ENCODE measurements at places on chromosomes 11 and 22.

DNA sequence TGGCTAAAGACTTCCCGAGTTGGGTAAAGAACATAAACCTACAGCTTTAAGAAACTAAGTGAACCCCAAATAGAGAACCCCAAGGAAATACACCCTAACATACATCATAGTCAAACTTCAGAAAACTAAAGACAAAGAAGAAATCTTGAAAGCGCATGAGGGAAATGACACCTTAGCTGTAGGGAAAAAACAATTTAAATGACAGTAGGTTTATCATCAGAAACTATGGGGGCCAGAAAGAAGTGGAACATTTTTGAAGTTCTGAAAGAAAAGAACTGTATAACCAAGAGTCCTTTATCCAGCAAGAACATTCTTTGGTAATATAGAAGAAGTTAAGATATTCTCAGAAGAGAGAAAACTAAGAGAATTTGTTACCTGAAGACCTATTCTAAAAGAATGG is 15.5 kb upstream of the OR2AT4 start:
- no peak for DNase-seq

DNA sequence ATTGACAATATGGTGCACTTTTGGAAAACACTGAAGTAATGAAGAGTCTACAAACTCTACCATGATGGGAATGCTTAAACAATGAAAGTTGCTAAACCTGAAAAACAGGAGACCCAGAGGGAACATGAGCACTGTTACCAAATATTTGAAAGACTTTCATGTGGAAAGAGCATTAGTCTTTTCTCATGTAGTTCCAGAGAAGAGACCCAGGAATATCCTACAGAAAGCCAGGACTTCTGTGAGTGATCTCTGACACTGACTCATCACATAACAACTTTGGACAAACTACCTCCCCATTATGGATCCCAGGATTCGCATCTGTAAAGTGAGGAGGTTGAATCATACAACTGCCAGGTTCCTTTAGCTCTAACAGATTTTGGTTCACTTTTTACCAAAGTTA is 62.2 kb downstream of the FAM181B start:
- DNase-seq, result no peak

- DNase-seq, result no peak
These were observed 3.6 kb downstream of the PATZ1 start for GRCh38 chr22:31342389-31343140.

DNA sequence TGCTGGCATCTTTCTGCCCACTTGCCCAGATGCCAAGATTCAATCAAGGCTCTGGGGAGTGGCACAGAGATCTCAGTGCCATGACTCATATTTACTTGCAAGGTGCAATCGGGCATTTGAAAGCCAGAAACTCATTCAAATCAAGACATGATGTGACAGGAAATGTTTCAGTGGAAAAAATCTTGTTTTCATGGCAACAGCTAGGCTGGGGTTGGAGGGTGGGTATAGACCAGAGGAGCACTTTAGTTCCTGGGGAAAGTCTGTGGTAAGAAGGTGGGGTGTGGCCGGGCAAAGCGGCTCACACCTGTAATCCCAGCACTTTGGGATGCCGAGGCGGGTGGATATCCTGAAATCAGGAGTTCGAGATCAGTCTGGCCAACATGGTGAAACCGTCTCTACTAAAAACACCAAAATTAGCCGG is 1.2 kb downstream of the MAJIN start:
- no peak for DNase-seq

GRCh38 chr11:35794850-35795249 is 132.3 kb downstream of the TRIM44 start:
- DNase-seq, result no peak

DNA sequence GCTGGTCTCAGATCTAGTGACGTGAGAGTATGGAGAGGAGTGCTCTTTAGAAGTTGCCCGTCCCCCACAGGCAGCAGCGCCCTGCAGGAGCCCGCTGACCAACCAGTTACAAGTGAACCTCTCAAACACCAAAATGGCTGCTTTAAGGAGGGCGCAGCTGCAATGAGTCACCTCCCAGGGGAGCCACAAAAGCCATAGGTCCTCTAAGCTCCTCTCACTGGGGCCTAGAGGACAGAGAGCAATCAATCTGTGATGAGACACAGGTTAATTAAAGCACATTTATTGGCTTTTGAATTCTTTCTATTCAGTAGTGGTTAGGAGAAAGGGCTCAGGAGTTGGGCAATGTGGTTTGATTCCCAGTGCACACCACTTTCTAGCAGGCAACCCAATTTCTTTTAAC is 15.5 kb upstream of the RAPSN start:
- DNase-seq, result no peak

GRCh38 chr22:24125941-24126340 is 55.3 kb upstream of the SUSD2 start:
- no peak for DNase-seq

DNA sequence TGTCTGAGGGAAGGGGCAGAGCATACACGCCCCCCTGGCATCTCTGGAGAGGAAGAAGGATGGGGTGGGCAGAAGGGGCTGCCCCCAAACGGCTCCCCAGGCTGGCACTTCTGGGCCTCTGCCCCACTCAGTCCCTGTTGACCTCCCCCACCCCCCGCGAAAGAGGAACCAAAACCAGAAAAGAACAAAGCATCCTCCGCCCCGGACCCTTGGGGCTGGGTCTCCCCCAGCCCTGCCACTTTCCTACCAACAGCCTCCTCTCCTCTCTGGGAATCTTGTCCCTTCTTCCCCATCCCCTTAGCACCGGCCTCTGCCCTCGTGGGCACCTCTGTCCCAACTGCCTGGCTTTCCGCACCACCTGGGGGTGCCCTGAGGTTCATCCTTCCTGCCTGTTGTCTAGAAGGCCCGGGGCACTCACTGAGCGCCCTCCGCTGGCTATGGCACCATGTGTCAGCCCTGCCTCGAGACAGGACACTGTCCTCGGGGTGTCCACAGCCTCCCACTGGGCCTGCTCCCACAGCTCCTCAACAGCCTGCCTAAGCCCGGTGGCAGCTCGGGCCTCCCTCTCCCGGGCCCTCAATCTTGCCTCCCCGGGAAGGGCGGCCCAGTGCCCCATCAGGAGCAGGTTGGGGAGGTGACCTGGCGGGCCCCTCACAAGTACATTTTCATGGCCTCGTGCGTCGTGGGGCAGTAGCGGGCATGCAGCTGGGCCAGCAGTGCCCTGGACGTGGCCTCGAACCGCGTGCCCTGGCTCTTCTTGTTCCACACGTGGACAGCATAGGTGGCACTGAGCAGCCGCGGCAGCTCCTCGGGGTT is 28.2 kb downstream of the A4GALT start:
- no peak for DNase-seq

GRCh38 chr11:67053896-67054329 is 2.7 kb upstream of the RHOD start:
- DNase-seq, result no peak

DNA sequence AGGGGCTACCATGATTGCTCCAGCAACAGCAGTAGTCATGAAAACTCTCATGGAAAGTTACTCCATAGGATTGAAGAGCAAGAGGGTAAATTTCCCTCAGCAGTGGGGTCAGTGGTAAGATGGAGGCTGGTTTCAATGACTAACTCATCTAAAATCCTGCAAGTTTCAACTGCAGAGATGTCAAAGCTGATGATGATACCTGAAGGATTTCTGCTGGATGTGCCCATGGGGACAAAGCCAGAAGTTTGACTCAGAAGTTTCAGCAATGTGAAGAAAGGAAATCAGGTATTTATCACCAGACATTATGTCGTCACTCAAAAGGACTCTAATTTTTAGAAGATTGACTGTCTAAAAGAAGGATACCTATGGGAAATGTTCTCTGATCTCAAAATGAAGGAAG is 29.1 kb downstream of the RAB38 start:
- no peak for DNase-seq

- no peak for DNase-seq
These were observed 554 bp downstream of the LRRC32 start for GRCh38 chr11:76669901-76670484.

DNA sequence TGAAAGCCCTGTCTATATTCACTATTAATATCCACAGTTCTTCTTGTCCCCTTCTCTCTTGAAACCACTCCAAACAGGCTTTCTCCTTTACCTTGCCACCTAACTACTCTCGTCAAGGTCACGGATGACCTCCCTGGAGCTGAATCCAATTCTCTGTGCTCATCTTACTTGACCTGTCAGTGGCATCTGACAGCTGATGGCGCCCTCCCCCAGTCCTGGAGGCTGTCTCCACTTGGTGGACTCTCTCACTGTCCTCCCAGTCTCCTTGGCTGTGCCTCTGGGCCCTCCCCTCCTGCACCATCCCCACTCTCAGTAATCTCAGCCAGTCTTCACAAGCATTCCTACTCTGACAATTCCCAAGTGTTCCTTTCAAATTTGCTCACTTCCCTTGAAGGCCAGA is 8.7 kb downstream of the TNKS1BP1 start:
- DNase-seq, result no peak

- no peak for DNase-seq
These were observed 5.1 kb upstream of the INTS4 start for GRCh38 chr11:77999446-78000030.

DNA sequence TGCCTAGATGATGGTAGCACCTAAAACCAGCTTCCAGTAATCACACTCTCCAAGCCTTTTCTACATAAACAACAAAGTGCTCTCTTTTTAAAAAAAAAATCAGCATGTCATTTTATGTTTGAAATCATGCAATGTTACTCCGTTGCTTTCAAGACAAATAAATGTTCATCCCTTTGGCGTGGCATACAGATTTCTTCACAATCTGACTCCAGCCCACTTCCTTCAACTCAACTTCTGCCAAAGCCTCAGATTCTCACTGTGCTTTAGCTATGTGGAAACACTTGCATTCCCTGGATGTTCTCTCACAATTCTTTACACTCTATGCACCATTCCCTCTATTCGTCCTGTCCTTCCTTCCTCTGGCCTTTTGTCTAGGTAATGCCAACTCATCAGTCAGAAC is 206.3 kb upstream of the BLID start:
- DNase-seq, result no peak

DNA sequence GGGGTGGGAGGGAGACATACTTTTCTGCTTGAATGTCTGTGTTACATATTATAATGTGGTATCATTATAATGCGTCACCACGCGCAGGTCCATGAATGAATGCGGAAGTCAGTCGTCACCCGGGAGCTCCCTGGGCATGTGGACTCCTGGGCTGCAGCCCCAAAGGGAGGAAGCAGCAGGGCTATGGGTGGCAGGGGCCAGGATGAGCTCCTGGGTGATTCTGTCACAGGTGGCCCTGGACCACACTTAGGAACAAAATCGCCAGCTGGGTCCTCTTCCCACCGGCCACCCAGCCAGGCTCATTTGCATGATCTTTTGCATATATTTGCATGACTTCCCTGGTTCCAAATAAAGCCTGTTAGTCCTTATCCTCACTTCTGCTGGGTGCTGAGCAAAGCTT is 51.2 kb downstream of the KCNJ4 start:
- DNase-seq, result no peak

- no peak for DNase-seq
These were observed 42.4 kb downstream of the KCNJ4 start for GRCh38 chr22:38412435-38413084.

- DNase-seq, result no peak
These were observed 919.2 kb upstream of the FAT3 start for GRCh38 chr11:91305402-91305801.

DNA sequence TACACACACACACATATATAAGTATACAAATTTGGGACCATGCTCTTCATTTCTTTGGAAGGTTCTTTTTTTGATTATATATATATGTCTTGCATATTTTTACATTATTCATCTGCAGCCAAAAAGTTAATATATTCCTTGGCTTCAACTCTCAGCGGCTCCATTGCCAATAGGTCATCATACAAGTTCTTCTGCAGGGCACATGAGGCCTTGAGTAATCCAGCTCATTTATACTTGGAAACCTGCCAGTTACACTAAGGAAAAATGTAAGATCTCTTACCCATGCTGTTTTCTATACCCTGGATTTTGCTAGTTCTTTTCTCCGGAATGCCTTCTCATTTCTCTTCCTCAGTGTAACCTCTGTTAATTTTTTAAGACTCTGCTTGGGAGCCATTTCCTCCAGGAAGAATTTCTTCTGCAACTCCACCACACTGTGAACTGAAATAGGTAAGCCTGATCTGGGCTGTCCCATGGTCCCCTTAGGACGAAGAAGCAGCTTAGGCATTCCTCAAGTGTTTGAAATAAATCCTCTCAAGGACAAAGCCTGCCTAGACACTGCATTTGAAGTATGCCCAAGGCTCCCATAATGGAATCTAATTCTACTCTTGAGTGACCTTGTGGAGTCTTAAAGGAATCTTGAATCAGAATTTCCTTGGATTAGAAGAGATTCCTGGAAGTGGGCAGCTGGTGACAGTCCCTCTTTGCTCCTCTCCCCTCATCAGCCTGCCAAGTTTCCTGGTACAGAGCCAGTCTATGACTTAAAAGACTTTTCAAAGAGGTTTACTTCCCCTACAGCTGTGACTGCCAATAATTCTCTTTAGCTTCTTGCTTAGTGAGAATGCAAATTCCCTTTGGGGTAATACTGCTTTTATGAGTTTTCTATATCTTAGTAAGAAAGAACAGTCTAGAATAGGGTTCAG is 182.8 kb downstream of the C11orf87 start:
- DNase-seq, result no peak

DNA sequence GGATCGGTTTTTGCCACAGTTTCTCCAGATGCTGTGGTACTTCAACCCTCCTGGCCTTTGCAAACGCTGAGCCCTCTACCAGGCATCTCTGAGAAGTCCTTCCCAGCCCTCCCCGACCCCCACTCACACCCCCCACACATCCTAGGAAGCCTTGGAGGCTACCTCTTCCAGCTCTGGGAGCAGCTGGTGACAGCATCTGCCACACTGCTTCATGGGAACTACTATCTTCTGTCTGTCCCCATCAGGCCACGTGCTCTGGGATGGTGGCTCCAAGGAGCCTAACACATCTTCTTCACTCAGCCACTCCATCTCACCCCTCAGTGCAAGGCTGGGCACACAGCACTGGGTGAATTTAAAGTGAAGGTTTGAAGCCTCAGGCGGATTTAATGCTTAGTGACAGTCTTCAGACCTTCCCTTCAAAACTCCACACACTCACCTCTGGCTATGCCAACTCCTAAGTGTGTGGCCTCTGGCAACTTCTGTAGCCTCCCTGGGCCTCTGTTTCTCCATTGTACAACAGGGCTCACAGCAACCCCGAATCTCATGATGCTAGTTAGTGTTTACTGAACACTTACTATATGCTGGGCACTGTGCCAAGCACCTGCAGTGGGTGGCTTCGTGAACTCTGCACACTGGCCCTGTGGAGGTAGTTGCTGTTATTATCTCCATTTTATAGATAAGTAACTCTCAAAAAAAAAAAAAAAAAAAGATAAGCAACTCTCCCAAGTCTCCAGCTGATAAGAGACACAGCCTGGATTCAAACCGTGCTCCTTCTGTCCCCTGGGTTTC is 7.3 kb upstream of the TP53I11 start:
- DNase-seq, result no peak
